DMS 273 treated with DMSO at 0.1 percent for 48 hours (cell line): ENCODE measurements at places on chromosomes 7 and 10.

GRCh38 chr10:24219963-24220362 lies 11.0 kb downstream of the KIAA1217 start:
- DNase-seq, result no peak

- DNase-seq, result no peak
Measured at GRCh38 chr10:121609426-121610380, 11.5 kb upstream of the FGFR2 start.

DNA sequence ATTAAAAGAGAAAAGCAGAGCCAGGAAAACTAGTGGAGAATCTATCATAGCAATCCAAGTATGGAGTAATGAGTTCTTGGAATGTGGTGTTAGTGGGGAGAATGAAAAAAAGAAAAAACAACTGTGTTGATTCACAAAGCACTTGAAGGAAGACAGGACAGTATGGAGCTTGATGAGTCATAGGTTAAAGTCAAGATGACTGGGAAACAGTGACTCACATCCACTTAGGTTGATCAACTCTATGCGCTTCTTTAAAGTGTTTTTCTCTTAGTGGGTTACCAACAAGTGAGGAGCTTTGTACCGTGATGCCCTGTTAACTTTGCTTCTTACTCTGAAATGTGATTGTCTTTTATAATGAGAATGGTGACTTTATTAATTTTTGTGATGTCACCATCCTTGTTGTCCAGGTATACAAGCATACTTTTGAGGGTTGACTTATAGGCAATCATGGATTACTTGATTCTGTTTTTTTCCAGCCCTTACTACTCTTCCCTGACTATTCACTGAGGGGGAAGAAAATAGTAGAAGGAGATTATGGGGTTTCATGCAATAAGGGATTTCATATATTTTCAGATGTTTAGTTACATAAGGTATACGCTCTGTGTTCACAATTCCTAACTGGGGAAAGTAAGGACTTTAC lies 32.1 kb upstream of the MDFIC start:
- no peak for DNase-seq

GRCh38 chr10:7458556-7458955 lies 47.7 kb upstream of the SFMBT2 start:
- DNase-seq, result no peak

- DNase-seq, result no peak
Measured at GRCh38 chr10:71731791-71732190, 12.2 kb upstream of the C10orf105 start.

- peak; percentile 10 for DNase-seq
Measured at GRCh38 chr7:120554960-120555571, 282.1 kb downstream of the KCND2 start.

- no peak for DNase-seq
Measured at GRCh38 chr10:14184841-14185315, 145.8 kb downstream of the FRMD4A start.

- DNase-seq, result no peak
Measured at GRCh38 chr7:151436446-151437158, 3.3 kb downstream of the CRYGN start.

DNA sequence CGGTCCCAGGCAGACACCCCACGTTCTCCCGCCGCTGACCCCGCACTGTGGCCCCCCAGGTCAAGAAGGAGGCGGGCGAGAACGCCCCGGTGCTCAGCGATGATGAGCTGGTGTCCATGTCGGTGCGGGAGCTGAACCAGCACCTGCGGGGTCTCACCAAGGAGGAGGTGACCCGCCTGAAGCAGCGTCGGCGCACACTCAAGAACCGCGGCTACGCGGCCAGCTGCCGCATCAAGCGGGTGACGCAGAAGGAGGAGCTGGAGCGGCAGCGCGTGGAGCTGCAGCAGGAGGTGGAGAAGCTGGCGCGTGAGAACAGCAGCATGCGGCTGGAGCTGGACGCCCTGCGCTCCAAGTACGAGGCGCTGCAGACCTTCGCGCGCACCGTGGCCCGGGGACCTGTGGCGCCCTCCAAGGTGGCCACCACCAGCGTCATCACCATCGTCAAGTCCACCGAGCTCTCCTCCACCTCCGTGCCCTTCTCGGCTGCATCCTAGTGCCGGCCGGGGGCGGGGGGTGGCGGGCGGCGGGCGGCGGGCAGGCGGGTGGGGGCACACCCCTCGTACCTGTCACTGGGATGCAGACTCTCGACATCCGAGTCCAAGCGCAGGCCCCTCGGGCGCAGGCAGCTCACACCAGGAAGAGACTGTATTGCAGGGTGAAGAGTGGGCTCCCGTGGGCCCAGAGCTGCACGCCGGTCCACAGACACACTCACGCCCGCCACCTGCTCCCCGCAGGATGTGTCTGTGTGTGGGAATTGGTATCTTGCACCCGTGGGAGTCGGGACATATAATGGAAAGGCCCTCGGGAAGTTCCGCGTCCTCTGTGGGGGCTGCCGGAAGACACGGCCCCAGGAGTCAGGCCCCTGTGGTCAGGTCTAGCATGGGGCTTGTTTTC lies 9.6 kb downstream of the MAFK start:
- no peak for DNase-seq

DNA sequence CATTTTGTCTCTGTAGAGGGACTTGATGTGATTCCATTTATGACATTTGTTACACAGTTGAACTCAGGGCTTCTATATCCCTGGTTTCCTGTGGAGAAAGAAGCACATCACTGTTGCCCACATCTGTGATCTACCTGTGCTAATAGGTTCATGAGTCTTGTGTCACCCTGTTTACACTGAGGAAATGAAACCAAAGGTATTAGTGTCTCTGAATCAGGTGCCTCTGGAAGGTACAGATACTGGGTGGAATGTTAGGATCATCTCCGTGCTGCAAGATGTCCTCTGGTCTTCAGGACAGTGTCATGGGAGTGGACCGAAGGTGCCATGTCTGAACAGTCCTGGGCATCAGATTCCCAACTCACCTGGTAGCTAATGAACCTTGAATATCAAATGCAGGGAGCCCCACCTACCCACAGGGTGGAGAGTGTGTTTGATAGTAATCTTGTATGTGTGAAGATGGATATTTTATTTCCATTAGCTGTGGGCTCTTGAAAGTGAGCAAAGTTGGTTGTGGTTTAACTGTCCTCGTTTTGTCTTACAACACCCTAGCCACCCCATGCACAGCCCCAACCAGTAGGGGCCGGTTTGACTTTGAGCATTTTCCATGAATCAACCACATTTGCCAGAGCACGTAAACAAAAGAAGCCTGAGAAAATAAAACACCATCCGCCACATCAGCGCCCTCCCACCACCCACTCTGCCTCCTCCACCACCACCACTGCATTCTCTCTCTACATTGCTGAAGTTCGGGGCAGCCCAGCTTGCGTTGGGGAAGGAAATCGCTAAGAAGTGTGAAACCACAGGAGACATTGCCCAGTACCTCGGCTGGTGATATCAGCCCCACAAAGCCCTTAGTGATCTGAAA lies 40.7 kb downstream of the TARP start:
- DNase-seq, result no peak

DNA sequence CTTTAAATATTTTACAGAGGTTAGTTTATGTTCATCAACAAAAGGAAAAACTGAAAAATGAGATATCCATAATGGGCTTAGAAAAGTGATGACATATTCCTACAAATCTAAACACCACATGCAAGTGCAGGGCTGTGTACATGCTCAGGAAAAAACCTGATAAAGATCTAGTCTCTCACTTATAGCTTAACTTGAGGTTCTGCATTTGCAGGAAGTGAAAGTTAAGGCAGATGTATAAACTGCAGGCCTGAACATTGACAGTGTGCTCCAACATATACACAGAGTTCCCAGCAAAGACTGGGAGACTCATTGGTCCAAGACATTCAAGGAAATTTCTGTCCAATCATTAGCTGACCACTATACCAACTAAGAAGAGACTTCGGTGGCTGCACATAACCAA lies 63.8 kb upstream of the RET start:
- no peak for DNase-seq

DNA sequence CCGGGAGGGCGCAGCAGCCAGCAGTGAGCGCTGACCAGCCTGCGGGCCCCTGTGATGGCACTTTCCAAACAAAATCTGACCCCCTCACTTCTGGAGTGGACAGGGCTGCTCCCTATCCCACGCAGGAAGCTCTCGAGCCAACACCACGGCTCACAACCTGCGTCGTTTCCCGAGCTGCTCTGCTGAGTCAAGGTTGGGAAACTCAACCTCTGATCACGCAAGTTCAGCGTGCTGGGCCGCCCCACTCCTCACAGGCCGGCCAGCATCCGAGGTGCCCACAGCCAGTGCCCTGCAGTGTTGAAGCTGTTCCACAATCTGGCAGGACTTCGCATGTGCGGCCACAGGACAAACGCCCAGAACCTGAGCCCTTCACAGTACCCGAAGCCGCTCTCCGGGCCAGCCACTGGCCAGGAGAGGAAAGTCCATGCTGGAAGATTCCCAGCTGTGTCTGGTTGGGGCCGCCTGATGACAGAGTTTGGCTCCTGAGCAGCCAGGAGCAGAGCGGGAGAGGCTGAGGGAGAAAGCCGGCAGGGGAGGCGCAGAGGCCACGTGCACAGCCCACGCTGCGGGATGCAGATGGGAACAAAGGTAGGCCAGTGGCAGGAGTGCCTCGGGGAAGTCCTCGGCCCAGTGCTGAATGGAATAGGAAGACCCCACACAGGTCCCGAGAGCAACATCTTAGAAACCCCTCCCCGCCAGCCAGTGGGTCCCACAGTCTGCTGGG lies 263.3 kb upstream of the TCERG1L start:
- no peak for DNase-seq

DNA sequence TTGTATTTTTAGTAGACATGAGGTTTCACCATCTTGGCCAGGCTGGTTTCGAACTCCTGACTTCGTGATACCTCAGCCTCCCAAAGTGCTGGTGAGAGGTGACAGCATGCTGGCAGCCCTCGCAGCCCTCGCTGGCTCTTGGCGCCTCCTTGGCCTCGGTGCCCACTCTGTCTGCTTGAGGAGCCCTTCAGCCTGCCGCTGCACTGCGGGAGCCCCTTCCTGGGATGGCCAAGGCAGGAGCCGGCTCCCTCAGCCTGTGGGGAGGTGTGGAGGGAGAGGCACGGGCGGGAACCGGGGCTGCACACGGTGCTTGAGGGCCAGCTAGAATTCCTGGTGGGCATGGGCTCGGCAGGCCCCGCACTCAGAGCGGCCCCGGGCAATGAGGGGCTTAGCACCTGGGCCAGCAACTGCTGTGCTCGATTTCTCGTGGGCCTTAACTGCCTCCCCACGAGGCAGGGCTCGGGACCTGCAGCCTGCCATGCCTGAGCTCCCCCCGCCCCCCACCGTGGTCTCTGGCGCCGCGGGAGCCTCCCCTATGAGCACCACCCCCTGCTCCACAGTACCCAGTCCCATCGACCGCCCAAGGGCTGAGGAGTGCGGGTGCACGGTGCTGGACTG lies 96.5 kb upstream of the RHOBTB1 start:
- DNase-seq, result no peak

DNA sequence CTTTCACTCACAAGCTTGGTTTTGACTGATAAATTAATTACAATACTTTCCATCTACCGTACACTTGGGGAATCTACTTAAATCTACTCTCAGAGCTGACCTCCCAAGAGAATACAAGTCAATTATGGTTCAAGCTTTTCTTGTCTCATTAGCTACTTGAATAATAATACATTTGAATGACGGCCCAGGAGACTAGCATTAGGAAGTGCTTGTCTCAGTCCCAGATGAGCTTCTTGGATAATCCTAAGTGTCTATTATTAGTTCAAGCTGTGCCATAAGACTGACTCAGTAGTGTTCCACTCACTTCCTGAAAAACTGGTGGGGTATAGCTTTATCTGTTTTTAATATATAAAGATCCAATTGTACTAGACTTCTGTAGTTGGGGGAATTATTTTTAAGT lies 100.2 kb downstream of the GNAT3 start:
- DNase-seq, result no peak

GRCh38 chr10:58951746-58952145 lies 224.7 kb upstream of the PHYHIPL start:
- DNase-seq, result no peak

GRCh38 chr10:88385601-88386203 lies 197.4 kb downstream of the RNLS start:
- no peak for DNase-seq

GRCh38 chr10:92327445-92328433 lies 36.8 kb downstream of the MARCHF5 start:
- no peak for DNase-seq

GRCh38 chr7:44673324-44673723 lies 66.9 kb downstream of the OGDH start:
- no peak for DNase-seq

DNA sequence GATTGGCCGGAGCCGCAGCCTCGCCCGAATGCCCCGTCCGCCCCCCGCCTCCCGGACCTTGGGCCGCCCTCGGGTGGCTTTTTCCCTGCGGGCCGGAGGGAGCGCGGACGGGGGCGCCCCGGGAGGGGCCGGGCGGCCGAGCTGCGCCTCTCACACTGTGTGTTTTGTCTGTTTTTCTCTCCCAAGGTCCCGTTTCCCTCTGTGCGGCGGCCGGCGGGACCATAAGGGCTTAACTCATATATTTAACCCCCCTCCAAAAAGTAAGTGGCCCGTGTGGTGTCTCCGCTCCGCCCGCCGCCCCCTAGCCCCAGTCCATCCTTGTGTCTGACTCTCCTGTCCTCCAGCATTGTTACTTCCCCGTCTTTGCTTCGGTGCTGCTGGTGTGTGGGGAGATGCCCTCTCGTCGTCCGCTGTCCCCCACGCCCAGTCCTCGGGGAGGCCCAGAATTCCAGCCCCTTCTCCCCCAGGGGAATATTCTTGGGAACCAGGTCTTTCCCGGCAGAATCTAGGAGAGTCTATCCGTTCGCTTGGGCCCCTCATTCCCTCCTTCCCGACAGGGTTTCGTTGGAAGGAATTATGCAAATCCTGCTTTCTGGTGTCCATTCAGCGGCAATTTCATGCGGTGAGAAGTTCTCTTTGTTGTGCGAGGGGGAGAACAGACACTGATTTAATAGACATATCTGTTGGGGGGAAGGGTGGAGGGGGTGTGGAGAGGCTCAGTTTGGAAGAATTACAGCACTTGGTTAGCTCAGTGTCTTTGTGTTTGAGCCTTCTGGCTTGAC lies 1.3 kb downstream of the LCOR start:
- DNase-seq, result no peak

DNA sequence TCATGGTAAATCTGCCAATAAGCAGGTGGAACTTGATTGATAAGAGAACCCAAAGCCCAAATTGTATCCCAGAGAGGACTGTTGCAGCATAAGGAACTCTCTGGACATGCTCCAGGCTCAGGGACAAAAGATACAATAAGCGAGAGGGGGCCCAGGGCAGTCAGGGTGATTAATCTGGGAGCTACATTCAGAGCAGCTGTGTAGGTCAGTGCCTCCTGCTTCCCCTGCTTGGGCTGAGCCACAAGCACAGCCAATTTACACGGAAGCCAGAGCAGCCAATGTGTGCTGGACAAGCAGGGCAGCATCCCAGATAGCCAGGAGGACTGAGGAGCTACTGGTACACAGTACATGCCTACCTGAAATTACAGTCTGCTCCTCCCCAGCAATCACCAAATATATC lies 24.2 kb downstream of the MYPN start:
- DNase-seq, result no peak

DNA sequence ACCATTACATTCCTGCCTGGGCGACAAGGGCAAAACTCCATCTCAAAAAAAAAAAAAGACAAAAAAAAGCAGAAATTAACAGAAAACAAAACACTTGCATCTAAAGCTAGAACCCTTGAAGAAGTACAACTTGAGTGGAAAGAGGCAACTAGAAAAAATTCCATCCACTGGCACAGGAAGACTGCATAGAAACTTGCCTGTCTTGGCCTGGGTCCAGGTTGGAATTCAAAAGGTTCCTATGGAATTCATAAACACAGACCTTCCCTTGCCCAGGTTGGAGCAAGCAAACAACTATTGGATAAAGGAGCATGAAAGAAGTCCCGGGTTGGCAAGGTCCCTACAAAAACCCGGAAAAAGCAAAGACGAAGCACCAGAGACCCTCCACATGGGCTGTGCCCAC lies 69.8 kb downstream of the CCDC71L start:
- no peak for DNase-seq
